Psoas muscle (tissue), 8 donors: ENCODE measurements at places on chromosomes 12 and 14. TPM values are rescaled to one million over a fixed set of nuclear protein-coding genes. Genes with fewer than 3 reads are reported as not detected.

Gene GZMB
- total RNA-seq, result 0.29 TPM

Gene PTPRR
- 0.32 TPM for total RNA-seq

GRCh38 chr12:52612431-52613383 lies 5.7 kb downstream of the KRT73 start:
- H3K36me3 ChIP-seq, result no peaks in the 10 kb centered on the region
- no peaks in the 10 kb centered on the region for H3K4me1 ChIP-seq
- H3K27ac ChIP-seq, result no peak overlapping the region
- DNase-seq, result no peak

DNA sequence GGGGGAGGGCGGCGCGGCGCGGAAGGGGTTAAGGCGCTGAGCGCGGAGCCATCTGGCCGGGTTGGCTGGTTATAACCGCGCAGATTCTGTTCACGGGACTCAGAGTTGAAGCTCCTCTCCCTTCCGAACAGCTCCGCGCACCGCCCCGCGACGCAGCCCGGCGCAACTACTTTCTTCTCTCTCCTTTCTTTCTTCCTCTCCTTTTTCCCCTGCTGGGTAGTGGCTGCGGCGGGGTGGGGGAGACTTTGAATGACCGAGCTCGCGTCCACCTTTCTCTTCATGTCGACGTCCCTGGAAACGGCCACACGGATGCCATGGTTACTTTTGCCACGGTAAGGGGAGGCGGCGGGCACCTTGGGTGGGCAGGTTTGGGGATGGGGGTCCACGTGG lies at the start of gene NTF3:
Gene NTF3 (plus strand): TSS at position 98 of the 390 bp plus-strand sequence. CDS start 217 bp downstream, at position 315.
- H3K4me1 ChIP-seq, result peaks cover 17% of the 10 kb centered on the region
- no peak for DNase-seq
- H3K27me3 ChIP-seq, result peaks cover 6% of the 10 kb centered on the region
- no peaks in the 10 kb centered on the region for H3K36me3 ChIP-seq
- H3K4me3 ChIP-seq, result peak within 1 kb of the TSS; percentile 63

Gene RFLNA
- total RNA-seq, result 2.6 TPM

- no peak for DNase-seq
- no peak overlapping the region for H3K27ac ChIP-seq
- H3K36me3 ChIP-seq, result no peaks in the 10 kb centered on the region
- H3K4me3 ChIP-seq, result no peak overlapping the region
These were observed 13.8 kb downstream of the CD9 start for GRCh38 chr12:6213969-6214368.

DNA sequence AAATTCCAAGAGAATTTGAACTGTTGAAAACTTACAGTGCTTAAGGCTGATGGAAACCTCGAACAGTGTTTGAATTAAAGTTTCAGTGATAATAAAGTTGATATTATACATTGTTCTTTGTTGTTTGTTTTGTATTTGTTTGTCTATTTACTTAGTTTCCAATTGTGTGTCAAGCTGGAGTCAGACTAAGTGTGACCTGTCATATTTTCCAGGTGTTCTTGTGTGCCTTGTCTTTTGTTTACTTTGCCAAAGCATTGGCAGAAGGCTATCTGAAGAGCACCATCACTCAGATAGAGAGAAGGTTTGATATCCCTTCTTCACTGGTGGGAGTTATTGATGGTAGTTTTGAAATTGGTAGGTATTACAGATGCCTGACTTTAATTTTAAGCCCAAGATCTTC lies 6.0 kb downstream of the SLCO1C1 start:
- H3K4me1 ChIP-seq, result no peaks in the 10 kb centered on the region
- H3K36me3 ChIP-seq, result no peaks in the 10 kb centered on the region
- H3K27ac ChIP-seq, result no peak overlapping the region
- no peaks in the 10 kb centered on the region for H3K27me3 ChIP-seq
- no peak for DNase-seq
- no peak overlapping the region for H3K4me3 ChIP-seq

Gene FAM90A1
- total RNA-seq, result 0.58 TPM

Gene GNG2
- 6.3 TPM for total RNA-seq

GRCh38 chr12:26156201-26156871 lies 31.5 kb upstream of the BHLHE41 start:
- no peaks in the 10 kb centered on the region for H3K36me3 ChIP-seq
- H3K4me1 ChIP-seq, result peaks cover 9% of the 10 kb centered on the region
- no peak overlapping the region for H3K27ac ChIP-seq
- H3K4me3 ChIP-seq, result no peak overlapping the region
- no peaks in the 10 kb centered on the region for H3K27me3 ChIP-seq

DNA sequence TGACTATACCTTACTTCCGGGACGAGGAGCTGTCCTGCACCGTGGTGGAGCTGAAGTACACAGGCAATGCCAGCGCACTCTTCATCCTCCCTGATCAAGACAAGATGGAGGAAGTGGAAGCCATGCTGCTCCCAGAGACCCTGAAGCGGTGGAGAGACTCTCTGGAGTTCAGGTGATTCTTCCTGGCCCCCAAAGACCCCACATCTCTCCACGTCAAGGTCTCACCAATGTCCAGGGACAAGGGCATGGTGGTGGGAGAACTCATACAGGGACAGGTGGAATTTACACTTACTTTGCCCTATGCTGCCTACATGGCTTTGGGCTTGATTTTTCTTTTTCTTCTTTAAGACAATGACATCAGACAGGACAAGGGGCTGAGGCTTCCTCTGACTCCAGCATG lies 7.1 kb downstream of the SERPINA3 start:
- no peaks in the 10 kb centered on the region for H3K4me1 ChIP-seq
- no peak for DNase-seq
- no peaks in the 10 kb centered on the region for H3K36me3 ChIP-seq

DNA sequence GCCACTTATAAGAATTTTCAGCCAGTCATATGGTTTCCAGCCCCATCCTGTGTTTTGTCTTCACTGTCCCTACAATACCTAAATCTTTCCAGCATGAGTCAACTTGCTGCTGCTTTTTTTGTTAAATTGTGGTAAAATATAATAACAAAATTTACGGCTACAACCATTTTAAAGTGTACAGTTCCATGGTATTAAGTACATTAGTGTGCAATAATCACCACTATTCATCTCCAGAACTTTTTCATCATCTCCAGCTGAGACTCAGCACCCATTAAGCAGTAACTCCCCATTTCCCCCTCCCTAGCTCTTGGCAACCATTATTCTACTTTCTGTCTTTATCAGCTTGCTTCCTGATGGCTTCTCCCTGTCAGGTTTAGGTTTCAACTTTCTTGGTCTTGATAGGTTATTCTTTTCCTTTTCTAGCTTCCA lies 39.1 kb downstream of the FRS2 start:
- H3K36me3 ChIP-seq, result no peaks in the 10 kb centered on the region
- no peak overlapping the region for H3K4me3 ChIP-seq
- H3K27me3 ChIP-seq, result no peaks in the 10 kb centered on the region
- H3K4me1 ChIP-seq, result peaks cover 55% of the 10 kb centered on the region

GRCh38 chr12:81896771-81897170 lies 137.6 kb upstream of the PPFIA2 start:
- no peak overlapping the region for H3K4me3 ChIP-seq
- H3K4me1 ChIP-seq, result no peaks in the 10 kb centered on the region
- no peaks in the 10 kb centered on the region for H3K27me3 ChIP-seq
- DNase-seq, result no peak
- no peaks in the 10 kb centered on the region for H3K36me3 ChIP-seq
- H3K27ac ChIP-seq, result no peak overlapping the region

- no peak overlapping the region for H3K4me3 ChIP-seq
- no peak for DNase-seq
- H3K27ac ChIP-seq, result no peak overlapping the region
- H3K4me1 ChIP-seq, result no peaks in the 10 kb centered on the region
- H3K27me3 ChIP-seq, result no peaks in the 10 kb centered on the region
These were observed 20.7 kb downstream of the ASCL1 start for GRCh38 chr12:102977945-102978706.

DNA sequence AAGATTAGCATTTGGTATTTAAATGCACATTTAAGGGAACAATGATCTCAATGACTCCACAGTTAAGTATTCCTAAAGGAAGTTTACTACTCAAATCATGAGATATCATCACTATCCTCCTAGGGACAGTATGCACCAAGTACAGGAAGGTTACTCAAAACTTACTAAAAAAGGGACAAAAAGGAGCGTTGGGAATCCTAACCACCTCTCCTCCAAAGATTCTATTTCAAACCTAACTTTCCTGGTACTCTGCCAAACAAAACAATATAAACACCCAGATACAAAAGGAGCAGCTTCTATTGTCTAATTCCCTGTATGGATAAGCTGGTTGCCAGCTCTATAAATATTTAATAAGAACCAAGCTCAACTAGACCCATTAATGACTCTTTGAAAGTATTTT lies 377.7 kb downstream of the NUAK1 start:
- H3K36me3 ChIP-seq, result no peaks in the 10 kb centered on the region
- DNase-seq, result no peak

Gene LRIG3
- total RNA-seq, result 5.1 TPM

Gene FAM181A
- total RNA-seq, result not detected

- H3K4me1 ChIP-seq, result peaks cover 53% of the 10 kb centered on the region
- H3K4me3 ChIP-seq, result no peak overlapping the region
- no peak for DNase-seq
- no peaks in the 10 kb centered on the region for H3K27me3 ChIP-seq
- no peaks in the 10 kb centered on the region for H3K36me3 ChIP-seq
These were observed 1.2 kb upstream of the C14orf180 start for GRCh38 chr14:104578321-104578720.

DNA sequence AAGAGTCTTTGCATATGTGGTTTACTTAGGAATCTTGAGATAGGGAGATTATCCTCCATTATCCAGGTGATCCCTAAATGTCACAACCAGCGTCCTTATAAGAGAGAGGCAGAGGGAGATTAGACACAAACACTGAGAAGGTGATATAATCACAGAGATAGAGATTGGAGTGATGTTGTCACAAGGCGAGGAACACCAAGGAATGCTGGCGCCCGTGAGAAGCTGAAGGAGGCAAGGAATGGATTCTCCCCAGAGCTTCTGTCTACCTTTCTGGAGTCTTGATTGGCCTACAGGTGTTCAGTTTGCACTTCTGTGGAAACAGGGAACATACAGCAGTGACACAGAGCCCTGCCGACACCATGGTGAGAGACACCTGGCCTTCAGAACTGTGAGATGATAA lies 101.6 kb downstream of the ANO4 start:
- no peaks in the 10 kb centered on the region for H3K36me3 ChIP-seq
- H3K27ac ChIP-seq, result no peak overlapping the region
- no peak overlapping the region for H3K4me3 ChIP-seq
- H3K4me1 ChIP-seq, result no peaks in the 10 kb centered on the region
- H3K27me3 ChIP-seq, result no peaks in the 10 kb centered on the region

- peak; percentile 93 for DNase-seq
- H3K27me3 ChIP-seq, result no peaks in the 10 kb centered on the region
- no peaks in the 10 kb centered on the region for H3K36me3 ChIP-seq
- H3K4me1 ChIP-seq, result peaks cover 62% of the 10 kb centered on the region
- H3K27ac ChIP-seq, result peak overlapping the region; percentile 89
These were observed 15.0 kb downstream of the KCTD10 start for GRCh38 chr12:109461846-109462756.

- no peaks in the 10 kb centered on the region for H3K4me1 ChIP-seq
- DNase-seq, result peak; percentile 16
- H3K27me3 ChIP-seq, result peaks cover 30% of the 10 kb centered on the region
- no peaks in the 10 kb centered on the region for H3K36me3 ChIP-seq
These were observed at the start of gene C12orf56 for GRCh38 chr12:64390275-64390851. C12orf56 (minus strand) TSS chr12:64390758; CDS start chr12:64390565, 193 bp downstream.

Gene GLS2
- not detected for total RNA-seq

Gene CLEC4E
- 1.1 TPM for total RNA-seq

Gene MYH6
- 532 TPM for total RNA-seq

GRCh38 chr12:24899503-24900075 lies 49.3 kb downstream of the BCAT1 start:
- peaks cover 26% of the 10 kb centered on the region for H3K27me3 ChIP-seq
- H3K4me3 ChIP-seq, result no peak overlapping the region
- H3K4me1 ChIP-seq, result no peaks in the 10 kb centered on the region
- DNase-seq, result no peak

DNA sequence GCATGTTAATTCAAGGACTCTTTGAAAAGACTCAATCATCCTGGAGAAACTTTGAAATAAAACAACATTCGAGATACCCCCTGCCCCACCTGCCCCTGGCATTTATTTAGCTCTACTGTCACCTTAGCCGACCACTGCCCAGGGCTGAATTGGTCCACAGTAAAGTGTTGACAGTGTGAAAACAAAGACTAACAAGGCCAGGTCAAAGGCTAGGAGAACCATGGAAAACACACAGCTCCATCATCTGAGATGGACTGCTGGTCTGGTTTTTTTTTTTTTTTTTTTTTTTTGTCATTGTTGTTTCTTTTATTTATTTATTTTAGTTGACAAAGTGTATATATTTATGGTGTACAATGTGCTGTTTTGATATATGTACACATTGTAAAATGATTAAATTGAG lies 25.7 kb downstream of the GSTZ1 start:
- no peak for DNase-seq
- H3K4me3 ChIP-seq, result no peak overlapping the region
- peaks cover 11% of the 10 kb centered on the region for H3K4me1 ChIP-seq
- H3K36me3 ChIP-seq, result no peaks in the 10 kb centered on the region

GRCh38 chr12:25713264-25713663 lies 160.2 kb upstream of the LMNTD1 start:
- no peak overlapping the region for H3K4me3 ChIP-seq
- no peak overlapping the region for H3K27ac ChIP-seq
- H3K36me3 ChIP-seq, result no peaks in the 10 kb centered on the region

DNA sequence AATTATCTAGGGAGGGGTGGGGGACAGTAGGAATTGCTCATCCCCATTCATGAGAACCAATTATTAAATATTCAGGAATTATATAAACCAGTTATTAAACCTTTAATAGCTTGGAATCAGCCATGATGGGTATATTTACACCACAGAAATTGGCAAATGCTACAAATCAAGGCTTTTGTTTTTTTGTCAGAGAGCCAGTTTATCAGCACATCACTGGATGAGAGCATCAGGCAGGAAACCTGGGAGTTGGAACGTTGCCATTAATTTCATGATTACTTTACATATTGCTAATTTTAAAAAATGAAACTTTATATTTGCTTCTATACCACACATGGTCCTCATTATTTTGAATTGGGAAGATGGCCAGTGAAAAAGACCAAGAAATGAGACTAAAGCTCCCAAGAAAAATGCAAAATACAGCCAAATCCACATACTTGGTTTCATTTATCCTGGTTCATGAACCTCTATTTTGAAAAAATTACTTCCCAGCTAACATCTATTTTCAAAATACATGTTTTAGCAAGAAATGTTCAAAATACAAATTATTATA lies 48.4 kb downstream of the ATL1 start:
- H3K27ac ChIP-seq, result no peak overlapping the region
- H3K4me1 ChIP-seq, result no peaks in the 10 kb centered on the region
- H3K36me3 ChIP-seq, result no peaks in the 10 kb centered on the region
- no peak for DNase-seq
- H3K27me3 ChIP-seq, result no peaks in the 10 kb centered on the region
